ENCODE measurements at places on chromosomes 7 and 10. TPM values are rescaled to one million over a fixed set of nuclear protein-coding genes. Genes with fewer than 3 reads are reported as not detected.

- DNase-seq: no peak
Measured at GRCh38 chr10:91495402-91495801, 85.3 kb downstream of the HECTD2 start.

DNA sequence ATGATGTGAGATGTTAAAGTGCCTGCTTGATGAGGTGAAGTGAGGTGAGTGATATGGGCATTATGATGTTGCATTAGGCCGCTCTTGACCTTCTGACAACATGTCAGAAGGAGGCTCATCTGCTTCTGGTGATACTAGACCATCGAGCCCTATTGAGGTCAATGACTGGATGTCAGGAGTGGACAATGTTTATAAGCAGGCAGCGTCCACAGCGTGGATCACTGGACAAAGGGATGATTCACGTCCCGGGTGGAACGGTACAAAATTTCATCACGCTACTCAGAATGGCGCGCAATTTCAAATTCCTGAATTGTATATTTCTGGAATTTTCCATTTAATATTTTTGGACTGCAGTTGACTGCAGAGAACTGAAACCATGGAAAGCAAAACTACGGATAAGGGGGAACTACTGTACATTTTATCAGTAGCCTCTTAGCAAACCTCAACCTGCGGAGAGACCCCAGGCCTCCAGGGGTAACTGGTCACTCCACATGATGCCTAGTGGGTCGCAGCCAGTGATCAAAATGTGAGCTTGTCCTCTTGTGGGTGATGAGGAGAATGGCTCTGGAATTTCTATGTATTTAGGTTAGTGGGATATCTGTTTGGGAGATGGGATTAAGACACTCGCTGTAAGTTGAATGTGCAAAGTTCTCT lies 5.7 kb upstream of the ZCCHC24 start:
- DNase-seq: no peak

GRCh38 chr10:4656576-4657194 lies 169.3 kb upstream of the AKR1E2 start:
- peak; percentile 70 for DNase-seq

GRCh38 chr10:19699299-19699698 lies 116.9 kb upstream of the PLXDC2 start:
- no peak for DNase-seq

DNA sequence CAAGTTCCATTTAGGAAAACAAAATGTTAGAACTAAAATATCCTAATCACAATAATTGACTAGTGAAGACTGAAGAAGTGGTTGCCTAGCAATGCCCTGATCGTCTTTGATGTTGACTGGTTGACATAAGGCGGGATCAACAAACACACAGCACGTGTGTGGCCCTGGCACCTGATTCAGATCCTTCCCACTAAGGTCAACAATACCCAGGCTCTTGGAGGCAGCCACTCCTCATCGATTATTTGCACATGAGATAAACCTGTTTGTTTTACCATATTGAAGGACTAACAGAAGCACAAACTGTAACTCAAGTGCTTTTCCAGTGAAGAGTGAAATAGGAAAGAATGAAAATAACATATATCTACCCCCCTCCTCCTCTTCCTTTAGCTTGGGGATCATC lies 15.6 kb downstream of the FANK1 start:
- DNase-seq: no peak

- DNase-seq: no peak
Measured at GRCh38 chr10:14327527-14327926, 3.2 kb downstream of the FRMD4A start.

- peak; percentile 77 for DNase-seq
Measured at GRCh38 chr10:34801097-34801733, 13.9 kb downstream of the PARD3 start.

GRCh38 chr7:129864042-129864441 lies 88.7 kb downstream of the UBE2H start:
- DNase-seq: no peak

DNA sequence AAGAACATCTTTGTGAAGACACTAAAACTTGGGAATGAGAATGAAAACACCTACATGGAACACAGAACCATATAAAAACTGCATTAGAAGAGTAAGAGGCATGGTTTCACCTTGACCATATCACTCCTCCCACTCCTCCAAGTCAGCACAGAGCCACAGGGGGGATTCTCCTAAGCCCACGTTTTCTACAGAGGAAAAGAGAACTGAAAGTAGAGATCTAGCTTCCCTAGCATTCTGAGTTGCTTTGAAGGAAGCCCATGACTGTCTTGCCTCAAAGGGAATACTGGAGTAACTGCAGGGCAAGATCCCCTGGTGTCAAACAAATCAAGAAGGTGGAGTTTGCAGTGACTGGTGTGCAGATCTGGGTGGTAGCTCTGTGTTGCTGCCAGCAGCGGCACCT lies 43.9 kb downstream of the HBP1 start:
- no peak for DNase-seq

DNA sequence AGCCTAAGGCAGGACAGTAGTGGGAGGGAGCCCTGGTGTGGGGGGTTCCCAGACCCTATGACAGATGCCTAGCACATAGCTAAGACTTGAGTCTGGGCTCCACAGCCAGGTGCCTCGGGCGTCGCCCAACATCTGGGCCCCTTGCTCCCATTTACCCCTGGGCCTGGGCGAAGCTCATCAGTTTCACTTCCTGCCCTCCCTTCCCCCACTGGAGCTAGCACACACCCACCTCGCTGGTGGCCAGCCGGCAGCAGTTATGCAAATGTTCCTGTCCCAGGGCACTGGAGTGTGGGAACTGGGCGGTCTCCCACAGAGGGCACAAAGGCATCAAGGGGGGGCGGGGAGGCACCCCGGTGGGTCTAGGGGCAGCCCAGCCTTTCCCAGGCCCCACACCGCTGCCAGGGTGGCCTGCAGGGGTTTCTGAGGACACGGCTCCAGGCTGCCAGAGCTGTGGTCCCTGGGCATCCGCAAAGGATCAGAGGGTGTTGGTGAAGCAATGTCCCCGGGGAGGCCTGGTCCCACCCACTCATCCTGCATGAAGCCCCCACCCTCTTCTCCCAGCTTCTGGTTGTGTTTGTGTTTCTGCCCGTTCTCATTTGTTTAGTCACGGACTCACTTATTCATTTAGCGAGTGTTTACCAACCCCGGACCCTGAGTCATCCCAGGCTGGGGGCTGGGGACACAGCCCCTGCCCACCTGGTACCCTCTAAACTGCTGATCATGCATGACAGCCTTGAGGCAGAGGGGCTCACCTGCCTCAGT lies 20.4 kb downstream of the SH2B2 start:
- DNase-seq: peak; percentile 47

- peak; percentile 67 for DNase-seq
Measured at GRCh38 chr7:2663121-2663886, 24.7 kb upstream of the AMZ1 start.

- no peak for DNase-seq
Measured at GRCh38 chr10:35789996-35790395, 147.9 kb upstream of the FZD8 start.

- no peak for DNase-seq
Measured at GRCh38 chr10:51878695-51879094, 179.3 kb upstream of the CSTF2T start.

- no peak for DNase-seq
Measured at GRCh38 chr7:155269766-155270585, 27.7 kb upstream of the INSIG1 start.

DNA sequence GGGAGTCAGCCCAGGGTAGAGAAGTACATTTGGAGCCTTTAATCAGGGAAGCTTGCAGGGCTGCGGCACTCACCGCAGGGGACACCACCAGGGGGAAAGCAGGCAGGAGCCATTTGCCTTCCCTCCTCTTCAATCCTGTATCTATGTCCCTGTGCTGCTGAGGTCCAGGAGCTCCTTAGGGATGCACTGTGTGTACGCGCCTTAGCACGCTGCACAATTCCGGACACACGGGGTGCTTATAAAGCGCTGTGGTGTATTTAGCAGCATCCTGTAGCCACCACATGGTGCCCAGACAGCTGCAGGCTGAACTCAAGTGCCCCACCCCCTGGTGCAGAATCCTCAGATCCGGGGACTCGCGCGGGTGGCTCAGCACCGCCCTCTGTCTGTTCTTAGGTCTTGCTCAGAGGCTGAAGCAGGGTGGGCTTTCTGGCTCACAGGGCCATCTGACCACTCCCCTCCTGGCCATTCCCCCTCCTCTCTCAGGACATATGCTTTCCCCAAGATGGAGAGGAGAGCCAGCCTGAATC lies 421.4 kb downstream of the SDK1 start:
- no peak for DNase-seq

DNA sequence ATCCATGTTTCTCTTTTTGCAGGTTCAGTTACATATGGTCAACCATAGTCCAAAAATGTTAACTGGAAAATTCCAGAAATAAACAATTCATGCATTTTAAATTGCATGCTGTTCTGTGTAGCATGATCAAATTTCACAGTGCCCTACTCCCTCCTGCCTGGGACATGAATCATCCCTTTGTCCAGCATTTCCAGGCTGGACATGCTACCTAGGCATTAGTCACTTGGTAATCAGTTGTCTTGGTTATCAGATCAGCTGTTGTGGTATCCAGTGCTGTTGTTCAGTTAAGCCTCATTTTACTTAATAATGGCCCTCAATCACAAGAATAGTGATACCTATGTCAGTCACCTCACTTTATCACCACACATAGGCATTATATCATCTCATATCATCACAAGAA lies 7.3 kb upstream of the PNLIP start:
- no peak for DNase-seq

- DNase-seq: no peak
Measured at GRCh38 chr10:71191551-71192076, 20.8 kb upstream of the UNC5B start.

DNA sequence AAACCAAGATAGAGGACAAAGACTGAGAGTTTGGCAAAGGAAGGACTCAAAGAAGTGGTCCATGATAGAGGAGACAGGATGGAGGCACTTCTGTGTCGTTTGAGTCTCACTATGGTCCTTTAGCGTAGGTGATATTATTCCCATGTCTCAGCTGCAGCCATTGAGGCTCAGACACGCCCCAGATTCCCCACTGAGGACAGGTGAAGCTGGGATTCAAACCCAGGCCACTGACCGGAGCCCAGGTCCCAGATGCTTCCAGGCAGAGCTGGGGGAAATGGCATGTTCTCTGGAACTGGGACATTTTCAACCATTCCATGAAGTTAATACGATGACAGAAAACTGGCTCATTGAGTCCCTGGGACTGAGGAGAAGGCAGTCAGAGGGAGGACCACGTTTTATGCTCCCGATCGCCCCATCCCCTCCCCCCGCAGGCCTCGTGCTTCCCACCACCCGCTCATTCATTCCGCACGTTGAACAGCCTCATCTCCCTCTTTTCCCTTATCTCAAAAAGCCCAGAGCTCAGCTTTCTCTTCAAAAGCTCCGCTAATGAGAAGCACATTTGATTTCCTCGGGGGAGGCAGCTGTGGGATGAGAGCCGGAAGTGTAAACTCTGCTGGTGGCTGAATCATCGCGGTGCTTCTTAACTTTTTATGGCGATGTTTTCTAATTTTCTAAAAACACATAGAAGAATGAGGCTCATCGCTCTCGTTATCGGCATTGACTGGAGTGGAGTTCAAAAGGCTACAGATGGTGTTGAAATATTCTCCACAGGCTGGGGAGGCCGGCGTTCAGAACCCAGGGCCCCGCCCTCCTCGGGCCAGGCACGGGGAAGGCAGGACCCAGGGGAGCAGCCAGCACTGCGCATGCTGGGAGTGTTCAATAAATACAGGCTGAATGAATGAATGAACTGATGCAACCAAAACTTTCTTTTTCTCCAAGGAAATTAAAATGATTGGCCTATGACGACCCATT lies 64.0 kb downstream of the OAT start:
- peak; percentile 78 for DNase-seq

DNA sequence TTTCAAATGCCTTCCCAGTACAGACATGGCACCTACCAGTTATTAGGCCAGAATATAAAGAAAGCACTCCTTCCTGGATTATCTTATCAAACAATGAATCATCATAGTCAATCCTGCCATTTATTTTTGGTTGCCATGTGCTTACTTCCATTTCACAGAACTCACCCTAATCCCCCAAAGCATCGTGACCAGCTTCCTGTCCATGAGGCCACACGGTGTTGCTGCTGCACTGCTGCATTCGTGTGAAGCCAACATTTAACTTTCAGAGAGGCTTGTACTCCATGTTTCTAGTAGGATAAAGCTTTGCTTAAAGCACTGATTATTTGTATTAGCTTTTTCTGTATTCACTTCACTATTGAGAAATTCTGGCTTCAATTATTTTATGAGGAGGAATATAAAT lies 14.4 kb downstream of the COL28A1 start:
- DNase-seq: no peak

DNA sequence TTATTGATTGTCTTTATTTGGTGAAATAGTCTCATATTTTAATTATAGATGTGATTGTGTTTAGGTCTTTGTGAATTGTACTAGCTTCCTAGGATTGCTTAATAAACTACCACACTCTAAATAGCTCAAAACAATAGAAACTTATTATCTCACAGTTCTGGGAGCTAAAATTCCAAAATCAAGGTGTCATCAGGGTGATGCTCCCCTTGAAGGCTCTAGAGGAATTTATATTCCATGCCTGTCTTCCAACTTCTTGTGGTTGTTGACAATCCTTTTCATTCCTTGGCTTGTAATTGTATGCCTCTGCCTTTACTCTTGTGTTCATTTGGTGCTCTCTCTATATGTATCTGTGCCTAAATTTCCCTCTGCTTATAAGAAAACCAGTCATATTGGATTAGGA lies 155.3 kb upstream of the AKR1E2 start:
- no peak for DNase-seq

DNA sequence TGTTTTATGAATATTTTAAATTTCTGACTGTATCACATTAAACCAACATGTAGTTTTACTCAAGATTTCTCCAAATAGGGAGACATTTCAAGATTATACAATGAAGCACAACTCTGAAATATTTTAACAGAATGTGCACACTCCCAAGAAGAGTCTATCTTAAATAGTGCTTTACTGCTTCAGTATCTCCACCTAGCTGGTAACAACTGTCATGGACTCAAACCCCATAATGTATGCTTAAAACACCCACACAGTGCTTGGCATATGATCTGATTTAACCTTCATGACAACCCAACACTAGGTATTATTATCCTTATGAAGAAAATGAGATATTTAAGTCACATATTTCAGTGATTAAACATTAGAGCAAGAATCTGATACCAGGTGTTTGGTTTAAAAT lies 45.9 kb downstream of the ASZ1 start:
- no peak for DNase-seq

- DNase-seq: no peak
Measured at GRCh38 chr7:104936546-104936945, 77.5 kb upstream of the KMT2E start.

GRCh38 chr7:44880317-44881018 lies 4.9 kb downstream of the PURB start:
- no peak for DNase-seq

- DNase-seq: no peak
Measured at GRCh38 chr10:133225707-133226191, 4.3 kb upstream of the UTF1 start.

DNA sequence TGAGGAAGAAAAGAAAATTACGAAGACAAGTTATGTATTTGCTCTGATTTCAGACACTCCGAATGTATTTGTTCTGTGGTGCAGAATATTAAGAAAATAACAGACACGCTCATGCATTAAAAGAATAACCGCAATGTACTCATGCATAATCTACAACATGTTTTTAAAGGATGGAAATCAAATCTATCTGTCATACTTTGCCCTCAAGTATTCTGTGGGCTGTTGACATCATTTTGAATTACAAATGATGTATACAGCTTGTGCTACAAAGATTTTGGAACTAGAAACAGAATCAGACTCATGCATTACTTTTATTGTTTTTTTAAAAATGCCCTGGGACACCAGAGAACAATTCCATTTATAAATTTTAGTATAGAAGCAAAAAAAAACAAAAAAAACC lies 69.9 kb downstream of the APBB1IP start:
- DNase-seq: no peak

The AOAH gene
- 6.0 TPM for total RNA-seq

The RAB19 gene
- total RNA-seq: not detected

The NUTM2D gene
- 4.8 TPM for total RNA-seq

The CYP3A7 gene
- not detected for total RNA-seq
